ENCODE measurements at places on chromosomes 4 and X.

GRCh38 chr4:150950657-150951288 lies 64.3 kb downstream of the LRBA start:
- DNase-seq = no peak

DNA sequence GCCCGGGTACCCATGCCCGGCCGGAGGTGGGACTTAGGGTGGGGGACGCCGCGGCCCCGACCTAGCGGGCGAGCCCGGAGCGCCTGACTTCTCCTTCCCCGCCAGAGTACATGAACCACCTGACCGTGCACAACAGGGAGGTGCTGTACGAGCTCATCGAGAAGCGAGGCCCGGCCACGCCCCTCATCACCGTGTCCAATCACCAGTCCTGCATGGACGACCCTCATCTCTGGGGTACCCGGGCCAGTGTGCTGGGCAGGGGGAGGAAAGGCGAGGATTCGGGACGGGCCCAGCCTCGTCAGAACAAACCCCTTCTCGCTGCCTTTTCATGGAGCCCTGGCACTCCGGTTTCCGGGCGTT lies 622 bp downstream of the TAFAZZIN start:
- no peak for DNase-seq

DNA sequence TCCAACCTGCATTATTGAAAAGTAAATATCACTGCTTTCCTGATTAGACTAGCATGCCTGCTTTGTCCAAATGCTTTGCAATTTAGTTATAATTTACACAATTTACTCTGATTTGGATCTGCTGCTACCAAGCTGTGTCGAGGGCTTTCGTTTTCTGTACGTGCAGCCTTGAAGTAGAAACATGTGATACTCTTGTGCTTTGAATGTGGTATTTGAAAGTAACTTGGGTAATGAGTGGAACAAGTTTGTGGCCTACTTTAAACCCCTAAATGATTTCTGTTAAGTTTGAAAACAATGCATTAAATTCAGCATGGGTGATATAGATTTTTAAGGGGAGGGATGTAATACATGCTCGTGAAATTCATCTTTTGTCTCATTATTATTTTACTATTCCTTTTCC lies 240.7 kb downstream of the IQCM start:
- no peak for DNase-seq

GRCh38 chr4:4408132-4408523 lies 21.2 kb downstream of the NSG1 start:
- no peak for DNase-seq

DNA sequence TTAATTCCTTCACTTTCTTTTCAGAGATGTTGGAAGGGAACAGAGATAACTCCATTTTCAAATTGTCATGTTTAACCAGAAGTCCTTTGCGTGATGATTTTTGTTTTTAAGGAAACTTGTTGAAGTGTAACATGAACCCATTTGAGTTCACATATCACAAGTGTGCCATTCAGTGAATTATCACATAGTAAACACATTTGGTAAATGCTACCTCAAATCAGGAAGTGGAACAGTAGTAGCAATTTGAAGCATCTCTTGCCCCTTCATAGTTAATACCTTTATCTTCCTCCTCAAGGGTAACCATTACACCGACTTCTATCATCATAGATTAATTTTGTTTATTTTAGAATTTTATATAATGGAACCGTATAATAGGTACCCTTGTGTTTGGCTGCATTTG lies 35.8 kb downstream of the KDM6A start:
- DNase-seq = no peak

DNA sequence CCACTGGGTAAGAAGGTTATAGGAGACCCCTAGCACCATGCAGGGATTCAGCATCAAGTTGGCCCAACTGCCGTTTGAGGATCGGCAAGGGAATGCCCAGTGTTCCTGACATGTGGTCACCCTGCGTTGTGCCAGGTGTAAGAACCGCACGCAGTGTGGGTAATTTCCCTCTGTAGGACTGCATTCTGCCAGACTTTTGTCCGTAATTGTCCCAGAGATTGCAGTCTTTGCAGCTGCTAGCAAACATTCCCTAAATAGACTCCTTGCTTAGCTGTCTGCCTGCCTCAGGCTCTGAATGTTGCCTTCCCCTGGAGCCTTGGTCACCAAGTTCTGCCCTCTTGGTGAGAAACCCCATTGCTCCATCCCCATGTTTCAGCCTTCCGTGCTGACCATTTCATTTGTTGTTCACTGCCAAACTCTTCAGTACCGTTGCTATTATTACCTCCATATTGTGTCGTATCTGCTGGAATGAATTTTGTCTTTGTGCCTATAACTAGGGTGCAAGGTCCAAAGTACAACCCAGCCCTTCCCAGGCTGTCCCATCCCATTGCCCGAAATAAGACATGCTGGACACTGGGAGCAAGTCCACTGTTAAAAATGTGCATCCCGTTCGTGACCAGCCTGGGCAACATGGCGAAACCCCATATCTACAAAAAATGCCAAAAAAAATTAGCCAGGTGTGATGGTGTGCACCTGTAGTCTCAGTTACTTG lies 53.8 kb upstream of the USP9X start:
- no peak for DNase-seq

DNA sequence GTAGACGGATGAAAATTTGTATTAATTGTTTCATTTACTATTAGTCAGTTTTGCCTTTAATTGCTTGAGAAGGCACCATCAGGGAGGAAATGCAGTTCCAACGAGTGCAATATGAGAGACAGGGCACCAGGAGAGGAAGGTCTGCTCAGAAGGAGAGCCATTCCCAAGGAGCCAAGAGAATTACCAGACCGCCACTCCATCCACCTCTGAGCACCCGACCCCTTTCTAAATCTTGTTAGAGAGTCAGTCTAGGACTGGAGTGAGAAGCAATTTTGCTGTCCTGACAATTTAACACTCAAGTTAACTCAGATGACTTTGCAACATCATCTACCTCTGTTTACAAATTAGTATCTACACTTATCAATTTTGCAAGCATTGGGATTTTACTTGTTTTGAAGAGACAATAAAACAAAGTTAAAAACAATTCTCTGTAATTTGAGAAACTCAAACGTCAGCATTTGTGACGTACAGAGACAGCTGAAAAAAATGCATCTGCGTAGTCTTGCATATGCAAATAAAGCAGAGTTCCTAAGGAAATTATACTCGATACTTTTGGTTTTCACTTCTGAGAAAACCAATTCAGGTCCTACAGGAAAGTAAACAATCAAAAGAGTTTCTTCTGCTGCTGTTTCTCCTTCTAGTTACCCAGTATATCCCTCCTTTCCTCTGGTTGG lies 1704.7 kb upstream of the TENM3 start:
- no peak for DNase-seq

DNA sequence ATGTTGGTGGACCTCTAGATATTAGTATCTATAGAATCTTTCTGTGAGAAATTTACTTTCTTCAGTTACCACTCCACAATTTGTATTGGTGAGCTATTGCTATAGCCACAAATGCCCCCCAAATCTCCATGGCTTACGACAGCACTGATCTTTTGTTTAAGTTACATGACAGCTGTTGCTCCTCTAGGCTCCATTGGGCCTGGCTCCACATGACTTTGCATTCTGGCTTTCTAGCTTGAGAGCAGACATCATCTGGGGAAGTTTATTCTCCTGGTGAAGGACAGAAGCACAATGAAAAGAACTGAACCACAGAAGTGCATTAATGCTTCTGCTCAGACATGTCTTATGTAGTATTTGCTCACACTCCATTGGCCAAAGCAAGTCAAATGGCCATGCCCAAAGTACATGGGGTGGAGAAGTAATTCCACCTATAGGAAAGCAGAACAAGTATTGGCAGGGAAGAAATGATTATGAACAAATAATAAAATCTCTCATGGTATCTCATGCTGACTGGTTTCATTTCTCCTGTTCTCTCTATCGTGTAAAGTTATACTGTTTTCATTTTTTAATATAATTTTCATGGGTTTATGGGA lies 126.6 kb upstream of the FAM9C start:
- no peak for DNase-seq

All from type B pancreatic cell (in vitro differentiated cells).